Activated T-helper 17 cell treated with anti-CD3 and anti-CD28 coated beads, Interleukin-2, amount 50 U/mL, for 72 hours (primary cell): ENCODE measurements at places on chromosomes 6 and 20.

DNA sequence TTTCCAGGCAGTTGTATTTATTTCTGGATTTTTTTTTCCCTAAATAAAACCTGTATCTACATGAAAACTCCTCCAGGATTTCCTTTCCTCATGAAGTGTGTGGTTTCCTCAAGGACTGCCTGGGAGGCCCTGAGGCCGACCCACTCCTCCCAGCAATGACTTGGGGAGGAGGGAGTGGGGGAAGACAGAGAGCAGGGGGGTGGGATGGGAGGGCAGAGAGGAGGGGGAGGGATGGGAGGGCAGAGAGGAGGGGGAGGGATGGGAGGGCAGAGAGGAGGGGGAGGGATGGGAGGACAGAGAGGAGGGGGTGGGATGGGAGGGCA, 161.8 kb upstream of the AGPAT4 start:
- no peak for ATAC-seq

GRCh38 chr6:25447570-25447929, 168.4 kb downstream of the CARMIL1 start:
- no peak for ATAC-seq

- peak; percentile 92 for ATAC-seq
These were observed 211.3 kb upstream of the RUNX2 start for GRCh38 chr6:45116714-45117410.

DNA sequence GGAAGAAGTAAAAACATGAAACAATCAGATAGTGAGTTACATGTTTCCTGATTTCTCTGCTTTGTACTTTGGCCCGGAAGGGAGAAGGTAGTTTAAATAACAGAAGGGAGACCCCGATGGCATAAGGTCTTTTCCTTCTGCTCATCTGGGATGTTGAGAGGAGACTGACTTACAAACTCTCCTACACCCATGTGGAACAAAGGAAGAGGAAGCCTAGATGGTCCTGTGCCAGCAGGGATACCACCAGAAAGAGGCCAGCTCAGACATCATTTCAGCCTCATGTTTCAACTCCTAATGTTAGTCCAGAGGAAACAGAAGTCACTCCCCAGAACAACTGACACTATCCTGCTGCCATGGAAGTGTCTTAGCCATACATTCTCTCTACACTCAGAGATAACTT, 250.7 kb upstream of the NOX3 start:
- no peak for ATAC-seq
